ENCODE measurements at places on chromosomes 7 and 10. TPM values are rescaled to one million over a fixed set of nuclear protein-coding genes. Genes with fewer than 3 reads are reported as not detected.

Gene AOAH
- not detected for polyA plus RNA-seq

Gene ZRANB1
- polyA plus RNA-seq = 29.9 TPM

Gene SH3PXD2A
- 27.8 TPM for polyA plus RNA-seq

Gene TMEM229A
- polyA plus RNA-seq = not detected

Gene DENND2A
- 45.8 TPM for polyA plus RNA-seq

Gene TRIL
- 0.15 TPM for polyA plus RNA-seq

Gene GRM8
- polyA plus RNA-seq = not detected

Gene SEMA3C
- polyA plus RNA-seq = 39.9 TPM

Measured in AG04450 (cell line).